ENCODE measurements at places on chromosomes 1 and 21. TPM values are rescaled to one million over a fixed set of nuclear protein-coding genes. Genes with fewer than 3 reads are reported as not detected.

DNA sequence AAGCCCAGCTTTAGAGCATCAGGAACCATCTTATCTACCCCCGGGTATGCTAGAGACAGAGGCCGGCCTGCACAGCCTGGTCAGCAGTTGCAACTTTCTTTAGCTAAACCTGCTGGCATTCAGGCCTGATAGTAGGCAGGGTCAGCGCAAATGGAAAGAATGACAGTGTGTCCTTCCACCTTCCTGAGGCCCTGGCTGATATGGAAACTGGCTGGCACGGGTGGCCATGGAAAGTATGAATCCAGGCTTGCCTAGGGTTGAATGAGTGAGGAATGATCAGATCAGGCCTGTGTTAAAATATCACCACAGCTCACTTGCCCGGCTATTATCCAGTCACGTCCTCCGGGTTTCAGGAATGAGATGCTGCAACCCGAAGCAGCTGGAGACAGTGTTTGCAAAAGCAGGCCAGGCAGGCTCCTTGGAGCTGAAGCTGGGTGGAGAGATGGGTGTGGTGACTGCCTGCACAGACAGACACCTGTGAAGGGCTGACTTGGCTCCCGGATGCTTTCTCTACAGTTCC is 34.7 kb downstream of the RCAN1 start:
- DNase-seq, result peak; percentile 74

- no peak for DNase-seq
These were observed 55.6 kb downstream of the TCP10L start for GRCh38 chr21:32529679-32530078.

S100A1 gene
- 0.69 TPM for total RNA-seq

SLC22A15 gene
- 1.2 TPM for total RNA-seq

DNA sequence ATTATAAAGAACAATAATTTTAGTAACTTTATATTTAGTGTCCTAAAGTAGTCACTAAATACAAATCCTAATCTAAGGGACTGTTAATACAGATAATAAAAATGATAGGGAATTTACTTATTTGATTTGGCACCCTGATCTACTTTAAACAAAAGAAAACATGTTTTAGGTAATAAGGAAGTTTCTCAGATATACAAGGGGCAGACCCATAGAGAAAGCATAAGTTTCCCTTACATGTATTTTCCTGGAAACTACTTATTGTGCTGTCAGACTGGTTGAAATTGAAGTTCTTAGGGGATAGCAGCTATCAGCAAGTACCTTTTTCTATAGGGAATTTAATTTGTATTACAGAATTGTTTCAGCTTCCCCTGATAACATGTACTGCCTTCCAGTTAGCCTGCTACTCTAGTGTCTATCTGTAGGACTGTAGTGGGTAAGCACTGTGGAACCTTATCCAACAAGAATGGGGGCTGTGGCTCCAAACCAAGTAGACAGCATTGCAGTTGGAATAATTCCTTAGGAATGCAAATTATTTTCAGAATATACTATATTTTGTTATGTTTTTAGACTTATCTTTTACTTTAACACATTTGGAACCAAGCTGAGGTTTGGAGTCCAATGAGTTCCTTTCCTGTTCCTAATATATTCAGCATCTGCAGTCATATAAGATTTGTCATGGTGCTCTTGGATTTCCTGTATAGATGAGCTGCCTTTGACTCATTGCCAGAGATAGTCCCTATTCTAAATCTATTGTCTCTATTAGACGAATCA is 14.7 kb downstream of the MSH4 start:
- DNase-seq, result no peak

GRCh38 chr1:72724951-72725861 is 442.9 kb upstream of the NEGR1 start:
- DNase-seq, result no peak

GRCh38 chr21:28298251-28298672 is 694.4 kb downstream of the LTN1 start:
- no peak for DNase-seq

DNA sequence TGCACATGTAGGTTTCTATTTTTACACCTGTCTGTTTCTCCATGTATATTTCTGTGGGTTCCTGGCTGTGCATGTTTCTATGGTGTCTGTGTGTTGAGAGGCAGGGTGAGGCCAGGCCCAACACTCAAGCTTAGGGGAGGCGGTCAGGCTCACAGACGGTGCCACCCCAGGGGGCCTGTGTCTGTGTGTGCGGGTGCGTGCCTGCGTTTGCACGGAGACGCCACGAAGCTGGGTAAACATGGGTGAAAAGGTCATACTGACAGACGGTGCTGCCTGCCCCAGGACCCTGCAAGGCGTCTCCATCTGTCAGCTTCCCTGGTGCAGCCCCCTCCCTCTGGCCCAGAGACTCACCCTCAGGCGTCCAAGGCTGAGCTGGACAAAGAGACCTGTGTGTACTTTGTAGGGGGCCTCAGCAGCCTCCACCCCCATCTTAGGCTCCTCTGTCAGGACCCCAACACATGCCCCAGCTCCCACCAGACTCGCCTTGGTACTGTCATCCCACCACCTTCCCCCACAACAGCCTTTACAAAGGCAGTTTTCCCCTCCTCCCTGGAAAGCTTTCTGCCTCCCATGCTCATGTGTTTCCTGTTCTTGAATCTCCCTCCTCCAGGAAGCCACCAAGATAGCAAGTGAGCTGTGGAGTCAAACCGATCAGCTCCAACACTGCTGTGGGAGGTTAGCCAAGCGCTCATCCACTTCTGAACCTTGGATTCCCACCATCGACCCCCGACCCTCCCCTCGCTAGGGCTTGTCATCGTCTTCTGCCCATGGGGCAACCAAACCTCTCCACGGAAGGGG is 34.1 kb downstream of the PTPRF start:
- DNase-seq, result no peak

DNA sequence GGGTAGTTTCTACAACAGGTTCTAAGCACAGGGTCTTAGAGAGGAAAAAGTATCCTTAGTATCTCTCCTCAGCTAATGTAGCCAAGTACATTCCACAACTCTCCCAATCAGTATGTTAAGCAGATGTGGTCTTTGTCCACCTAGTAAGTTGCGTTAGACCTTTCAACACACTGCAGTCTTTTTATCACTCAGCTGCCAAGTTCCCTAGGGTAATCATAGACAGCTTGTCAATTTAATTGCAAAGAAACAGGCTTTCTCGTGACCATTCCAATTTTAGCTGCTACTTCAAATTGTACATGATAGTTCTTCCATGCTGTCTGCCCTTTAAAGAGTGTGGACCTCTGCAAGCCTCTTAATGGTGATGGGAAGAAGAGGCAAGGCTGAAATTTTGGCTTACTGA is 211.8 kb upstream of the PKN2 start:
- no peak for DNase-seq

ZSWIM5 gene
- 9.7 TPM for total RNA-seq

GRCh38 chr1:233364026-233364425 is 36.5 kb downstream of the MAP3K21 start:
- no peak for DNase-seq

GRCh38 chr1:6212193-6212959 is 6.5 kb downstream of the RNF207 start:
- DNase-seq, result no peak

CYP4A11 gene
- 0.57 TPM for total RNA-seq

GRCh38 chr1:1604374-1605033 is 4.6 kb upstream of the FNDC10 start:
- DNase-seq, result no peak

SYTL1 gene
- total RNA-seq, result 15.6 TPM

DNA sequence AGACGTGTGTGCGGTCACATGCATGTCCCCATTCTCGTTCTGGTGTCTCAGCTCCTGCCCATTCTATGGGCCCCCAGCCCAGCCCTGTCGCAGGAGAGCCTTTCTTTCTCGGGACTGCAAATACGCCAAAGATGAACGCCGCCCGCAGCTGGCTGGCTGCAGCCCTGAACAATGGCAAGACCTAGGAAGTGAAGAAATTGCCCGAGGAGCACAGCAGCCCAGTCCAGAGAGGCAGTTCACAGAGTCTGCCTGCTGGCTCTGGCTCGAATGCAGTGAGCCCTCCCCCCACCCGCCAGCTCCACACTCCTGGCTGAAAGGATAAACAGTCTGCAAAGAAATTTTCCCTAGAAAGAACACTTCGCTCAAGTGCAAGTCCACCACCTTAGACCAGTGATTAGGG is 23.3 kb downstream of the PAX7 start:
- DNase-seq, result no peak

LCE2C gene
- total RNA-seq, result not detected
